Suppressor macrophage treated with lipopolysaccharide for 4 hours (primary cell): ENCODE measurements at places on chromosomes 2 and 18.

DNA sequence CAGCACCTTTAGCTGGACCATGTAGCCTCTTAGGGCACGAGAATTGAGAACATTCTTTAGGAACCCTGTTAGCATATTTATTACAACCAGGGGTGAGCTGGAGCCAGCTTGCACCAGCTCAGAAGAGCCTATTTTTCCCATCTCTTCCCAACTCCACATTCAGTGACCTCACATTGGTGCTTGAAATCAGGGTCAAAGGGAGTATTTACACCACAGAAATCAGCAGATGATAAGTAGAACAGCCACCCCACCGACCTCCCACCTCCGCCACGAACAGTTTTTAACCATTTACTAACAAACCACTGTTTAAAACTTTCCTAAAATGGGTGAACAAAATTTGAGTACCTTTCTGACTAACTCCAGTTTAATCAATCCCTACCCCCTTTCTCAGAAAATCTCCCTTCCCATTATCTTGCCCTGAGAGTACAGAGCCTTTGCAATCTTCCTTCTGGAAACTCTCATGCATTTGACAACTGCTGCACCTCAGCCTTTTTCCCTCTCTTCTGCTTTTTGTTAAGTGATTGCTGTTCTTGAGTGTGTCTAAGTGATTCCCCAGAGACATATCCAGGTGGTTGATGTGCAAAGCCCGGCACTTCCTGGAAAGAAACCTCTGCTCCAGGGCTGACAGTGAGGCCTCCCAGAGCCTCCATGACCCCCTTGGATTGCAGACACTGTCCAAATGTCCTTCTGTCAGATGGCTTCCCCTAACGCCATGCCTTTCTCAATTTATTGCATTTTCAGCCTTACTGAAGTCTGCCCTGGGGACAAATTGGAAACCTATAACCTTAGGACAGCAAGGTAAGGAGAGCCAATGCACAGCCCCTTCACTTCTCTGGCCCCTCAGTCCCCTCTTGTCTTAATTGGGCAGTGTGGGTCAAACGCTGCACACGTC is 389.5 kb upstream of the TNP1 start:
- no peak for DNase-seq

DNA sequence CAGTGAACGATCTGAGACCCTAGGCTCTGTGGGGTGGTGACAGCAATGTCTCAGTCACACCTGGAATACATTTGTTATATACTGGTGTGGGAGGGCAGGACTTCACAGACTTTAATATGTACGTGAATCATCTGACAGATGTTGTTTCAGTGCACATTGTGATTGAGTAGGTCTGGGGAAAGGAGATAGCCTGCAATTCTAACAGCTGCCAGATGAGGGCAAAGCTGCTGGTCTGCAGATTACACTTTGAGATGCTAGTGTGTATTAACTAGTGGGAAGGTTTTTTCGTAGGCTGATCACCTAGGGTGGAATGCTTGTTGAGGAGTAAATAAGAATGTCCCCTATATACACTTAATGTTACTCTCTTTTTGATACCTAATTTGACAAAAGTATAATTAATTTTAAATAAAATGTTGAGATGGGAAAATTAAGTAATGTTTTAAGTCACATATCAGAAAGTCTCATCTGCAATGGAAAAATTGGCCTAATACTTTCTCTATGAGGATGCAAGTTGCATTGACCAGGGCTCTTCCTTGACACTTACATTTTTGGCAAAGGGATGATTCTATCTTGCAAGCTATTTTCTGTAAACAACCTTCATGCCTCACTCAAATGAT is 496.9 kb upstream of the HNMT start:
- peak; percentile 13 for DNase-seq

DNA sequence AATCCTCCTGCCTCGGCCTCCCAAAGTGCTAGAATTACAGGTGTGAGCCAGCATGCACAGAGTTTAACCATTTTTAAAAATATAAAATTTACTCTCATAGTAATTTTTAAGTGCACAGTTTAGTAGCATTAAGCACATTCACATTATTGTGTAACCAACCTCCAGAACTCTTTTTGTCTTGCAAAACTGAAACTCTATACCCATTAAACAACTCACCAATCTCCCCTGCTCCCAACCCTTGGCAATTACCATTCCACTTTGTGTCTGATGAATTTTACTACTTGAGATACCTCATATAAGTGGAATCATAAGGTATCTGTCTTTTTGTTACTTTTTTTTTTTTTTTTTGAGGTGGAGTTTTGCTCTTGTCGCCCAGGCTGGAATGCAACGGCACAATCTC is 112.5 kb downstream of the BMPR2 start:
- DNase-seq: no peak

GRCh38 chr2:65320946-65321345 is 93.3 kb downstream of the ACTR2 start:
- no peak for DNase-seq

- DNase-seq: no peak
These were observed 59.8 kb downstream of the GTF2A1L start for GRCh38 chr2:48677450-48677849.

DNA sequence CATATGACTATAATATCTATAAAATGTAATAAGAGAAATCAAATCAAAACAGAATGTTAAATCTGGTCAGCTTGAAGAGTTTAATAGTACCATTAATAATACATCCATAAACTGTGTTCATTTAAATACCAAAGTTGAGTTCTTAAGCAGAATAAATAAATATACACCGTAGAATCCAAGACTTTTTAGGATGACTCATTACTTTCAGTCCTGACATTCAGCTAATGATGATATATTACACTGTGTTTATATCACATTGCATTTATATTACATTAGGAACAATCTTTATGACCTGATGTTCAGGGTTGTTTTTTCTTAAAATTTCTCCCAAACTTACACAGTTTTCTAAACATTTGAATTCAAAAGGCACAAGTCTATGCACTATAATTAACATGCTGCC is 331.3 kb downstream of the SS18 start:
- no peak for DNase-seq

GRCh38 chr2:65393743-65394422 is 38.5 kb downstream of the SPRED2 start:
- DNase-seq: no peak

GRCh38 chr18:34921226-34921625 is 120.0 kb upstream of the MAPRE2 start:
- DNase-seq: no peak

GRCh38 chr18:73286584-73286983 is 418.8 kb upstream of the NETO1 start:
- no peak for DNase-seq

DNA sequence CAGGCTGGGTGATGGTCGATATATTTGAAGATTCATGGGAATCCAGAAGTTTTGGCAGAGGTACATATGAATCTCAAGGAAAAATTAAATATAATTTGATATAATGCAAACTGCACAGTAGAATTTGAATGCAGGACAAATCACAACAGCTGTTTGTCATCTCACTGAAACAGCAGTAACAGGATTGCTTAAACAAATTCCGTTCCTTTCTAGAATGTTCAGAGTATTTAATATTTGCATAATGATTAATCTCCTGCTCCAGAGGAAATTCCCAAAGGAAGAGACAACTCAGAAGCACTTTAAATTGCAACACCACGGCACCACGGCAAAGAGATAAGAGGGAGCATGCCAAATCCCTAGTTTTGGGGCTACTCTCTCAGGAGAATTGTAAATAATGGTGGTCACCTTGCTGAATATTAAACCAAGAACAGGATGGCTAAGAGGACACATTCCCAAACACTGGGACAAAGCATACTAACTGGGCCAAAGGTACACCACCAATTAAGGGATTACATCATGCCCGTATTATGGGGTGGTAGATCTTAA is 67.8 kb upstream of the MAP4K3 start:
- no peak for DNase-seq

GRCh38 chr2:121596221-121597080 is 52.8 kb downstream of the CLASP1 start:
- peak; percentile 82 for DNase-seq

DNA sequence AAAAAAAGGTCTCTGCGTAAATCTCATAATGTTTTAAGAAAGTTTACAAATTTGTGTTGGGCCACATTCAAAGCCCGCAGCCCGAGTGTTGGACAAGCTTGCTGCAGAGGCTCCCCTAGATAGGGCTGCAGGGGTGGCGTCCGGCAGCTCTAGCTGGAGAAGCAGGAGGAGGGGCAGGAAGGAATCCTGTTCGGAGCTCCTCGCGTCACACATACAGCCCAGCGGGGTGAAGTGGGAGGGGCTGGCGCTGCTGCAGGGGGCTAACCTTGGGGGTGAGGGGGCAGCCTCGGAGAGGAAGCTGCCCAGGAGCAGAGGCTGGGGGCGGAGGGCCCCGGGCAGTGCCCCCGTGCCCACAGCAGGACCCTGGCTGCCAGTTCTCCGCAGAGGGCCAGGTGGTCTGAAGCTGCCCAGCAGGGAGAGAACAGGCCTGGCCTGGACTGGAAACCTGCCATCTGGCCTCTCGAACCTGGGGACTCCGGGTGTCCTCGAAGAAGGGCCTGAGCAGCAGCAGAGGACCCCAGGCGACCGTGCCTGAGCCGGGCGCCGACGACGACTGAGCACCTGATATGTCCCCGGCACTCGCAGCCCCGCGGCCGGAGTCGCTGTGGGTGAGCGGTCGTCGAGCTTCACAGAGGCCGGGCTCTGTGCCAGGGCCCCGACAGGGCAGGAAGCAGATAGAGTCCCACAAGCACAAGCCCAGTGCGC is 2.6 kb upstream of the GPR35 start:
- DNase-seq: no peak

GRCh38 chr18:446941-447560 is 53.5 kb downstream of the COLEC12 start:
- peak; percentile 74 for DNase-seq

DNA sequence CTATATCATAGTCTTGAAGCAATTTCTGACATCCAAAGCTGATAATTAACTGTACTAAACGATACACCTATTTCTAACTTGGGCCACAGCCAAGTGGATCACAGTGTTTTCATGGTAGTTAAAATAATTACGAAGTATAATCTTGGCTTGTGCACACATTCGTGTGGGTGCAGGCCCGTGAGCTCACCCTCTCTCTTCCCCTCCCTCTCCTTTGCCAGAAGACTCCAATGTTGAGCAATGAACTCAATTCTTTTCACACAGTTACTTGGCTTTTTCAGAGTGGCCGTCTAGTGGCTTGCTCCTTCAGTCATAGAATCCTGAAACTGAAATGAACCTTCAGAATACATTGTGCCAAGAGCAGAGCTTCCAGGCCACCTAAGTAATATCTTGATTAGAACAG is 178.7 kb downstream of the NCKAP5 start:
- DNase-seq: no peak

GRCh38 chr2:154243685-154244084 is 372.0 kb downstream of the GALNT13 start:
- DNase-seq: no peak

DNA sequence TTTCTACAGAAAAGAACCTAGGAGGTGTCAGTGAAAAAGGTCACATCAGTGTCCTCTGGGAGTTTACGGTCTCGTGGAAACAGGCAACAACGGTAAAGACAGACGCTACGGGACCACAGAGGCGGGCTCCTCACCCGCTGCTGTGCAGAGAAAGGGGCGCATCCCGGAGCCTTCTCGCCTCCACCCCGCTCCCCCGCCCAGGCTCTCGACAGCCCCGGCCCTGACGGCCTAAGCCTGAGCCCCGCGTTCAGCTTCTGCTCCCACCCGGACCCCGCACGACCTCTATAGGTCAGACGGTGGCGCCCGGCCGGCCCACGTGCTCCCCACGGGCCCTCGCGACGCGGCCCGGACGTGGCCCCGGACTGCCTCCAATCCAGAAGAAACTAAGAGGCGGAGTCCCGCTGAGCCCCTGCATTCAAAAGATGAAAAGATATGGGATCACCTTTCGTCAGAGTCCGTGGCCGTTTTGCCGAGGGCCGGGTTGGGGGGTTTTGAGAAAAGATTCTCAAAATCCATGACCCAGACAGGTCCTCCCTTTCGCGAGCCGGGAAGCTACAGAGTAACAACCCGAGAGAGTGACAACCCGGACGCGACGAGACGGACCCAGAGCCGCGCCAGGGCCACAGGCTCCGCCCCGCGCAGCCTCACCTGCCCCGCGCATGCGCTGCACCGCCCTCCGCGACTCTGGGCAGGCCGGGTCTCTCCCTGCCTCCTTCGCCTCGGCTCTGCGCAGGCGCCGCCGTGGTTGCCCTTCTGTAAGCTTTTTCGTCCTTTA is at the start of gene ZC3H8:
ZC3H8 (minus strand) TSS at position 577 of the 775 bp plus-strand sequence; CDS start at position 516, 61 bp downstream.
- DNase-seq: peak; percentile 95

DNA sequence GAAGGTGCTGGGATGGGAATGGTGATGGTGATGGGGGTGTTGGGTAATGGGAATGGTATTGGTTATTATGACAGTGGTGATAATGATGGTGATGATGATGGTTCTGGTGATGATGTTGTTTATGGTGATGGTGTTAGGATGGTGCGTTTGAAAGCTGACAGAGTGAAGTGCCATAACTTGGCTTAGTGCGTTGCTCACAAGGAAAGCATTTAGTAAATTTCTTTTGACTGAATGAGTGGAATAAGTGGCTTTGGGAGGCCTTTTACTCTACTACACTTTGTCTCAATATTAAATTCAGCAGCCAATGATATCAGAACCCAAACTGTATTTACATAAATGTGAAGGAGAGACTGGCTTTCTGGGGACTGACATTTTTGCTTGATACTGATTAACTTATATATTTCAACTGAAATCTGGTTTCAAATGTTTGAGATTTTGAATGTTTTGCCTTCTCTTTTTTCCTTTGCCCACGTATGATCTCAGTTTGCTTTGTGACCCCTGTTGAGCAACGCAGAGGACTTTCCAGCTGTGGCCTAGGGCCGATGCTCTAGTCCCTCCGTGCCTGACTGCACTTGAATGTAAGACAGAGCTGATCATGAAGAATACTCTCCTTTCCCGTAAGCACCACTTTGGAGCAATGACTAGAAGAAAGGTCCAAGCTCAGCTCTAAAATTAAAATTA is 128.5 kb upstream of the SH3BP4 start:
- DNase-seq: no peak

DNA sequence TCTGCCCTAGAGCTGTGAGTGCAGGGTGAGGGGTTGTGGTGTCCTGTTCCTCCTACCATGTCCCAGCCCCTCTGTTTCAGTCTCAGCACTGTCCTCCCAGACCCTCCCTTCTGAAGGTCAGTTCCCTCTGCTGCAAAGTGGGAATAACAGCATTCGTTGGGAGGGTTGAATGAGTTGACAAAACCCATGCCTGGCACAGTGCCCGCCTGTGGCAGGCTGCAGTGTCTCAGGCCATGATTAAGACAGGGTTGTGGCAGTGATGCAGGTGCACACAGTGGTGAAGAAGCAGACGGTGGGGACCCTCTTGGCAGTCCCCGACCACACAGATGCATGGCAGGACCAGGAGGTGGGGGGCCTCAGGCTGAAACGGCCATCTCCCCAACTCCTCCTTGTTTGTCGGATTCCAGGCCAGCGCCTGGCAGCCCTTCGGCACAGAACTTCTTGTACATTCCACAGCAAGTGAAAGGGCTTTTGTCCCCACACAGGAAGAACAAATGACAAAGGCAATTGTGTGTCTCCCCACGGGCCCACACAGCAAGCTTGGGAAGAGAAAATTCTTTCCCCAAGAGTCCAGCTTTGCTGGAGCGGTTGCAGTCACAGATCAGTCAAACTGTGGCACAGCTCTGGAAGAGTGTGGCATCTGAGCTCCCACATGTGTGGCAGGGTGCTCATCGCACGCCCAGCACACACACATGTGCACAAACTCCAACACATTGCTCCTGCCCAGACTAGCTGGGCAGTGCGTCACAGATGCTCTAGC is 92.0 kb upstream of the MSH2 start:
- no peak for DNase-seq
